ENCODE measurements at places on chromosomes 7 and 10.

- DNase-seq = no peak
Observed at GRCh38 chr10:97820096-97820704, 29.4 kb upstream of the GOLGA7B start.

DNA sequence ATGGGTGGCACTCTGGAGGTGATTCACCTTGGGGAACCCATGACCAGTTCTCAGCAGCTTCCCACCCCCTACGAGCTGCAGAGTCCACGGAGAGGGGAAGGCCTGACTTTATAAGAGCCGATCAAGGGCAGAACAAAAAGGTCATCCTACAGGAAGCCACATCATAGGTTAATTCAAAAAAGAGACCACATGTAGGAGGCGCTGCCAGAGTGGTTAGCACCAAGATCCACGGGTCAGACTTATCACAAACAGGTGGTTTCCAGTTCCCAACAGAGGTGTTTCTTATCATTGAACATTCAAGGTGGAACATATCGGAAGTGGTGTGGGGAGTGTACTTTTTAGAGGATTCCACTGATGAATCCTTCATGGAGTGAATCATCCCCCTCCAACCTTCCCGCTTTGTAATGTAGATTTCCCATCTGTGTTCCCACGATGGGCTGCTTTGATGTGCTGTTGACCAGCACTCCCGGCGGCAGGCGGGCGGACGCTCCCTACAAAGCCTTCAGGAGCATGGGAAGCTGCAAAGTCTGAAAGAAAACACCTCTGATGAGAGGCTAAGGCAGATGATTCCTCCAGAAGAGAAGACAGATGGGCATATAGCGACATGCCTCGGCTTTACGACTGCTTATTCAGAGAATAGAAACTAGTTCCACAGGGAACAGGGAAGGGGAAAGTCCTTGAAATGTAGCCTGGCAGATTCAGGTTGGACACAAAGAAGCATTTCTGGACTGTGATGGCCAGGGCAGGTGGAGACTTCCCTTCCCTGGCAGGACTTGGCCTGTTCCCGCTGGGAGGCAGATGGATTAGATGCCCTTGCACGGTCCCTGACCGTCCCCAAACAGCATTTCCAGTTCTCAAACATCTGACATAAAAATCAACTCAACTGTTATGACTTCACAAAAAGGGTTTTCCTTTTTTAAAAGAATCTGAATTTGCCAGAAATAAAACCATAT lies 66.5 kb downstream of the AFAP1L2 start:
- no peak for DNase-seq

- DNase-seq = no peak
Observed at GRCh38 chr7:74560086-74560719, 97.3 kb upstream of the GTF2I start.

GRCh38 chr7:80312139-80312661 lies 177.6 kb downstream of the GNAI1 start:
- no peak for DNase-seq

DNA sequence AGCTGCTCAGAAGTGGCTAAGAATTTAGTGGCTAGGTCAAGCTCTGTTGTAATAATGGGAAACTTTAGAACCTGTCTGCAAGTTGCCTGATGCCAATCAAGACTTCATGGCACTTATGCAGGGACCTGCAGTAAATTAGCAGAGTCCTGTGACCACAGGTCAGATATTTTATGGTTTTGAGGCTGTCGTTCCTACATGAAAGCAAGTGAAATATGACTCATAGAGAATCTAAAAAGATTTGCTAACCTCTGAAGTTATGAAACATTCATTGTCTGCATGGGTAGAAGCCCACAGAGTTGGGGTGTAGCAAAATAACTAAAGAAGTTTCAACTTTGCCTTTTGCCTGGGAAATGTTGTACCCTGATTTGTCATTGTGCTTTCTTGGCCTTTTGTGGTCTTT lies 32.3 kb downstream of the SLC39A12 start:
- no peak for DNase-seq

- DNase-seq = peak; percentile 78
Observed at GRCh38 chr7:29408841-29409243, 154.8 kb upstream of the PRR15 start.

GRCh38 chr10:126798649-126799048 lies 106.6 kb upstream of the DOCK1 start:
- DNase-seq = no peak

GRCh38 chr10:84224411-84225028 lies 824 bp downstream of the LRIT2 start:
- DNase-seq = peak; percentile 62

GRCh38 chr7:34165927-34166550 lies 260.7 kb downstream of the BMPER start:
- DNase-seq = no peak

GRCh38 chr10:97664282-97664850 lies 22.7 kb downstream of the AVPI1 start:
- DNase-seq = no peak

DNA sequence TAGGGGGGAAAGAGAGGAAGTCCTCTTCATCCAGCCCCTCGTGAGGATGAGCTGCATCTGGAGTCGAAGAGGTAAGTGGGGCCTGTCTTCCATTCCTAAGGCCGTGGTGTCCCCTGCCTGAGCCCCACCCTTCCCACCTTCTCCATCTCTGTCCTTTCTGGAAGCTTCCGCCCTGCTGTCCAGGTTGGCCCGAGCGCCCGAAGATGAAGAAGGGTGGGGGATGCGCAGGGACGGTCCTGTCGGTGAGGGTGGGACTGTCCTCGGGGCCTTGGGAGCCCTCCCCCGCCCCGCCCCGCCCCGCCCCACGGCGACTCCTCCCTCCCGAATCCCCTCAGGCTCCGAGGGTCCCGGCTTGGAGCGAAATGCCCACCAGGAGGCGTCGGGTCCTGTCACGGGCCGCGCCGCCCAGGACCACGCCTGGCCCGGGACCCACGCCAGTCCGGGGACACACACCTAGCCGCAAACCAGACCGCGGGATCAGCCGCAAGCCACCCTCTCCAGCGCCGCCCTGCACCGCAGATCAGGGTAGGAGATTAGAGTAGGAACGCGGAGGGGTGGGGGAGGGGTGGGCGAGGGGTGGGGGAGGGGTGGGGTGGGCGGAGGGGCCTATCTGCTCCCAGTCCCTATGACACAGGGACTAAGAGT lies 15.3 kb downstream of the GPRIN2 start:
- DNase-seq = peak; percentile 81

DNA sequence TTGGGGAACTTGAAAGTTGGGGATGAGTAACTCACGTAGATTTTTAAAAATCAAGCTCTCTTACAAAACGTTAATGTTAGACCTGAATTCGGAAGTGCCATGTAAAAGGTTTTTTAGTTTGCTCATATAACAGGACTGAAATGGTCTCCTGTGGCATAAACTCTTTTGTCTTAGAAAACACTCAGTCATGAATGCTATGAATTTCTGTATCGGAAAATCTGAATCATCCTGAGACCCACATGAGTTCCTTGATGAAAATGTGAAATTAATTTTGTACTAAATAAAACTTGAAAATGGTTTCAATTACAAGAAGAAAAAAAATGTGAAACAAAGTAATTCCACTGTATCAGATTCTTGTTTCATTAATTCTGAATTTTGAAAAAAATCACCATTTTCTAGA lies 134.8 kb upstream of the BMPER start:
- no peak for DNase-seq

DNA sequence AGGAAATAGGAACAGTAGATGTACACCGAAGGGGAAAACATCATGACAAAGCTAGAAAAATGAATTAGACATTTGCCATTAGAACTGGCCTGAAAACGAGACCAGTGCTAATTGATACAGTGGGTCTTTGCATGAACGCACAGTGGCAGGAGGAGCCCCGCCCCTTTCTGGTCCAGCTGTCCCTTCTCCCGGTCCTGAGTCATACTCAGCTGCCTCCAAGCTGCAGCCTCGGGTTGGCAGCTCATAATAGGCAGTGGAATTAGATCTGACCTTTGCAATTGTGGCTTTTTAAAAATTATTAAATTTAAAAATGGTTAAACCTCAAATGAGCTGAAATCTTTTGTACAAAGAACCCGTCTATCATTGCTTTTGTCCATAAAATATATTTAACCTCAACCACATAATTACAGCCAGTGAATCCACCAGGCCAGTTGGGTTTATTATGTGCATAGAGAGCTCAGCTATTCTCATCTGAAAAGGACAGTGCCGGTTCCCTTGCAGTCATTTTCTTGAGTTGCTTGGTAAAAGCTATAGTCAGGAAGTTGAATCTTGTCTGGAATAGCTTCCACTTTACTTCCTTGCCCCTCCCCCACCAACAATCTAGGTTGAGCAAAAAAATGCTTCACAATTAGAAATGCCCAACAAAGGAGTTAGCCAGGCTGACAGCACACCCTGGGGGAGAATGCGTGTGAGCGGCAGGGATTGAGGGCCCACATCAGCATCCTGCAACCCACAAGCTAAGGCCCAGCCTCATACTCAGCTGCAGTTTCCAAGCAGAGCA lies 147.1 kb downstream of the BUB3 start:
- DNase-seq = no peak

All from neuronal stem cell (in vitro differentiated cells).